ENCODE measurements at places on chromosomes 2 and 18. TPM values are rescaled to one million over a fixed set of nuclear protein-coding genes. Genes with fewer than 3 reads are reported as not detected.

DNA sequence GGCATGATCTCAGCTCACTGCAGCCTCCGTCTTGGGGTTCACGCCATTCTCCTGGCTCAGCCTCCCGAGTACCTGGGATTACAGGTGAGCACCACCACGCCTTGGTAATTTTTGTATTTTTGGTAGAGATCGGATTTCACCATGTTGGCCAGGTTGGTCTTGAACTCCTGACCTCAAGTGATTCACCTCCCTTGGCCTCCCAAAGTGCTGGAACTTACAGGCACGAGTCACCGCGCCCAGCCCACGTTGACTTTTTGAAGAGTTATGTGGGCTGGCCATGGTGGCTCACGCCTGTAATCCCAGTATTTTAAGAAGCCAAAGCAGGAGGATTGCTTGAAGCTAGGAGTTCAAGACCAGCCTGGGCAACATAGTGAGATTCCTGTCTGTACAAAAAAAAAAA is 20.8 kb downstream of the CCL20 start:
- no peak overlapping the region for H3K4me3 ChIP-seq
- no peaks in the 10 kb centered on the region for H3K36me3 ChIP-seq
- no peak for DNase-seq
- no peak overlapping the region for H3K27ac ChIP-seq
- H3K27me3 ChIP-seq, result no peaks in the 10 kb centered on the region

L3MBTL4 gene
- 0.85 TPM for total RNA-seq

DNA sequence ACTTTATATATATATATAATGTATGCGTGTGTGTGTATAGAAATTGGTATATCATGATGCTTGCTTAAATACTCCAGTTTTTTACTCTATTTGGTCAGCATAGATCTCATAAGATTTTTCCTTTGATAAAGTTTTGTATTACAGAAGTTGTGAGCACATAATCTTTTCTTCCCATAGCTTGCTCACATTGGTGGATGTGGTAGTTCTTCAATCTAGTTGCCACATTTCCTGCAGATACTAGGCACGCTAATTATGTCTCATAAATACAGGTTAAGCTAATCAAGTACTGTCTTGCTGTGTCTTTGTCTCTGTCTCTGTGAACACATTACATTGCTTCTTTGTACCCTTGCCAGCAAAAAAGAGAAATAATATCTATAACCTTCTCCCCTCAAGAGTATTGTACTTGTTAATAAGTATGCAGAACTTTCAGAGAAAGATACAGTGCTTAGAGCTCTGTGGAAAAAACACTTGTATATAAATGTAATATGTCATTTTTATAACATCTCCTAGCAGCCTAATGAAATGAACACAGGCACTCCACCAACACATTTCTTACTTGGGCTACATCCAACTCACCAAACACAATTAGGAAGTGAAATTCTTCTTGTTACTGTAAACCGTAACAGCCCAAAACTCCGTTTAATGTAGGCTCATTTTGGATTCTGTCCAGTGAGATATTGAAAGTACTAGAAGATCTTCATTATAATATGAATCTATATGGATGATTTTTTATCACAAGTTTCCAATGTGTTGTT is 306.7 kb upstream of the SLC8A1 start:
- no peak overlapping the region for H3K27ac ChIP-seq
- H3K27me3 ChIP-seq, result no peaks in the 10 kb centered on the region
- peaks cover 12% of the 10 kb centered on the region for H3K4me1 ChIP-seq
- no peak overlapping the region for H3K4me3 ChIP-seq

TIGD1 gene
- total RNA-seq, result 2.3 TPM

- H3K4me3 ChIP-seq, result no peak overlapping the region
- DNase-seq, result no peak
- no peaks in the 10 kb centered on the region for H3K27me3 ChIP-seq
- H3K4me1 ChIP-seq, result no peaks in the 10 kb centered on the region
- no peak overlapping the region for H3K27ac ChIP-seq
Measured at GRCh38 chr2:125427721-125428315, 1228.1 kb upstream of the GYPC start.

GRCh38 chr2:217273851-217274250 is 414.0 kb upstream of the TNP1 start:
- no peaks in the 10 kb centered on the region for H3K27me3 ChIP-seq
- H3K4me1 ChIP-seq, result peaks cover 7% of the 10 kb centered on the region
- no peaks in the 10 kb centered on the region for H3K36me3 ChIP-seq
- no peak overlapping the region for H3K27ac ChIP-seq
- no peak overlapping the region for H3K4me3 ChIP-seq
- no peak for DNase-seq

GRCh38 chr2:202400941-202401340 is 24.8 kb downstream of the BMPR2 start:
- DNase-seq, result no peak
- no peak overlapping the region for H3K27ac ChIP-seq
- H3K4me1 ChIP-seq, result no peaks in the 10 kb centered on the region
- H3K4me3 ChIP-seq, result no peak overlapping the region
- no peaks in the 10 kb centered on the region for H3K27me3 ChIP-seq
- H3K36me3 ChIP-seq, result no peaks in the 10 kb centered on the region

DNA sequence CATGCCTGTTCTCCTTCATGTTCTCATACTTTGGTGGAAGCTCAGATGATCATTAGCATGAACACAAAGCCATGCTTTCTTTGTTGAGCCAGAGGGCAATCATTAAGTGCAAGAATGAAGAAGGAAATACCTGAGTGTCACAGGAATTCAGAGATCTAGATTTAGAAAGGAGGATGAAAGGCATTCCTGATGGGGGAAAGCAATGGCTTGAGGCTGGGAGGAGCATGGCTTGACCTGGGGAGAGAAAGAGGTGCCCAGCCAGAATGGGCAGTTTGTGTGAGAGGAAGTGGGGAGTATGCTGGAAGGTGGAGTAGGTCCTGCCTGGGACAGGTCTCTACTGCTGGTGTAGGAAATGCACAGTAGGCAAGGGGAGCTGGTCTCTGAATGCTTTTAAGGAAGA is 35.1 kb downstream of the SLC4A3 start:
- H3K36me3 ChIP-seq, result no peaks in the 10 kb centered on the region
- DNase-seq, result no peak
- H3K4me1 ChIP-seq, result no peaks in the 10 kb centered on the region
- no peak overlapping the region for H3K27ac ChIP-seq
- H3K27me3 ChIP-seq, result no peaks in the 10 kb centered on the region

GRCh38 chr18:79402977-79403722 is 7.4 kb downstream of the NFATC1 start:
- peaks cover 63% of the 10 kb centered on the region for H3K4me1 ChIP-seq
- peak; percentile 79 for DNase-seq
- H3K36me3 ChIP-seq, result no peaks in the 10 kb centered on the region
- peak overlapping the region; percentile 65 for H3K27ac ChIP-seq

IL18R1 gene
- total RNA-seq, result 4.5 TPM

DNA sequence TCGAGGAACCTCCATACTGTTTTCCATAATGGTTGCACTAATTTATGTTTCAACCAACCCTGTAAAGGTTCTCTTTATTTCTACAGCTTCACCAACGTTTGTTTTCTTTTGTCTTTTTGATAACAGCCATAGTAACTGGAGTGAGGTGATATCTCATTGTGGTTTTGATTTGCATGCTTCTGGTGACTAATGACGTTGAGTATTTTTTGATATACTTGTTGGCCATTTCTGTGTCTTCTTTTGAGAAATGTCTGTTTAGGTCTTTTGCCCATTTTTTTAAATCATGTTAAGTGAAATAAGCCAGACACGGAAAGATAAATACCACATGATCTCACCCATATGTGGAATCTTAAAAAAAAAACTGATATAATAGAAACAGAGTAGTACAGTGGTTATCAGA is 74.8 kb upstream of the SMIM21 start:
- no peaks in the 10 kb centered on the region for H3K36me3 ChIP-seq
- no peak for DNase-seq
- H3K27me3 ChIP-seq, result peaks cover 3% of the 10 kb centered on the region
- no peaks in the 10 kb centered on the region for H3K4me1 ChIP-seq
- H3K4me3 ChIP-seq, result no peak overlapping the region

DNA sequence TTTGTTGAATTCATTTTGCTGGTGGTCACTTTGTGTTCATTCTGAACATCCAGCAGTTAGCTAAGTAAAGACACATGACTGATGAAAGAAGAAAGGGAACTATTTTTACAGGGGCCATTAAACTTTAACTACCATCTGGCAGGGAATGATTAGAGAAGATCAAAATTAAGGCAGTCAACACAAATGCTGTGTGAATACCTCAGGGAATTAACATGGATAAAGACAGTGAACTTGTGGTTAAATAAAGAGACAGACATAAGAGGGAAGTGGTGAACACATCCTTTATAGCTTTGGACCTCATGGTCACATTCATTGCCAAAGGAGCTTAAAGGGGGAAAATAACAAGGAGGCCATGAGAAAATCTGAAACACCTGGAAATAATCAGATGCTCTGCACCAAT is 52.6 kb upstream of the ATP5MC3 start:
- H3K4me1 ChIP-seq, result no peaks in the 10 kb centered on the region
- no peak overlapping the region for H3K27ac ChIP-seq
- no peaks in the 10 kb centered on the region for H3K27me3 ChIP-seq
- no peaks in the 10 kb centered on the region for H3K36me3 ChIP-seq

SLC14A1 gene
- 18.5 TPM for total RNA-seq

GRCh38 chr2:12555012-12555645 is 161.6 kb upstream of the TRIB2 start:
- no peaks in the 10 kb centered on the region for H3K36me3 ChIP-seq
- H3K27ac ChIP-seq, result peak overlapping the region; percentile 24
- peaks cover 17% of the 10 kb centered on the region for H3K4me1 ChIP-seq
- no peak overlapping the region for H3K4me3 ChIP-seq
- no peaks in the 10 kb centered on the region for H3K27me3 ChIP-seq

MYOM1 gene
- 926 TPM for total RNA-seq

DNA sequence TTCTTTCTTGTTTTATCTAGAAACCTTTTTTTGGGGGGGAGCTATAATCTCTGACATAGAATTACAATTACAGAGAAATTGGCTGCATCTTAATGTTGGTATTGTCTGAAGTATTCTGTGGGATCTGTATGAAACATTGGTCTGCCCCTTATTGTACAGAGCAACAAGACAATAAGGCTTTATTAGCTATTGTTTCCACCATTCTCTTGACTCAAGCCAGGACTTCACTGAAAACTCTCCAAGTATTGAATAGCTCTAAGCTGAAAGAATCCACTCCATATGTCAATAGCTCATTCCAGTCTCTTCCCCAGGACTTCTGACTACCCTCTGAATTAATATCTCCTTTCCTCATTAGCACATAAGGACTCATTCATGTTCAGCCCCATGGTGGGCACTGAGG is 77.8 kb downstream of the RHBDD1 start:
- H3K4me1 ChIP-seq, result no peaks in the 10 kb centered on the region
- DNase-seq, result no peak
- H3K27me3 ChIP-seq, result no peaks in the 10 kb centered on the region
- H3K27ac ChIP-seq, result no peak overlapping the region
- H3K4me3 ChIP-seq, result no peak overlapping the region
- peaks cover 4% of the 10 kb centered on the region for H3K36me3 ChIP-seq

DNA sequence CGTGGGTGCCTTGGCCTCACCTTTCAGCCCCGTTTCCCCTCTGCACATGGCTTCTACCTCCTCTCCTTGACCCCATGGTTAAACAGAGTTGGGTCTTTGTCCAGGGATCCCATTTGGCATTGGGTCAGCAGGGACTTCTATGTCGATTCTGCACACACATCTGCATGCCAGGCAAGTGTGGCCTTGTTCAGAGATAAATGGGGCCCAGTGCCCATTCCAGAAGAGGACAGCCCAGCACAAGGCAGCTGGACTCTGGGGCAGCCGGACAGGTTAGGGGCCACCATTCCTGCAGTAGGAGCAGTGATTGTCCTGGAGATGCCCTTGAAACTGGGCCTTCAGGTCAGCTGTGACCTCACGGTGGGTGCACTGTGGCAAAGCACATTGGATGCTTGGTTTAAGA is 13.1 kb downstream of the CABLES1 start:
- no peaks in the 10 kb centered on the region for H3K27me3 ChIP-seq
- no peak for DNase-seq

CACNB4 gene
- total RNA-seq, result 0.44 TPM

VWA3B gene
- total RNA-seq, result 0.28 TPM

METAP1D gene
- 5.2 TPM for total RNA-seq

DNA sequence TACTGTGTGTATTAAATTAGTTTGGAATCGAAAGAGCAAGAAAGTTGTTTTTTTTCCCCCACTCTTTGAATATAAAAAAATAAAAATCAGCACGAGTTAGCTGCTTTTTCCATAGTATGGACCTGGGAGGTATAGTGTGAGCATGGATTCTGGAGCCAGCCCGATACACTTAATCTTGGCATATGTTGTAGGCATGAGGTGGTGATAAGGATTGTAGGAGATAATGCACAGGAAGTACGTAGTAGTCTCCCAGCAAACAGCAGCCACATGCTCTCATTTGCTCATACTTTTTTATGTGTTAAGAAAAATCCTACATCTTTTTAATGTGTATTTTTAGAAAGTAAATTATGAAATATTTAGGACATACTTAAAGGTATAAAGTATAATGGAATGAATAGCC is 2.1 kb upstream of the DNAJC27 start:
- H3K4me3 ChIP-seq, result no peak overlapping the region
- H3K27ac ChIP-seq, result peak overlapping the region; percentile 97
- no peaks in the 10 kb centered on the region for H3K27me3 ChIP-seq
- DNase-seq, result no peak
- no peaks in the 10 kb centered on the region for H3K4me1 ChIP-seq
- no peaks in the 10 kb centered on the region for H3K36me3 ChIP-seq

- no peaks in the 10 kb centered on the region for H3K4me1 ChIP-seq
- H3K27me3 ChIP-seq, result no peaks in the 10 kb centered on the region
- H3K27ac ChIP-seq, result no peak overlapping the region
- no peaks in the 10 kb centered on the region for H3K36me3 ChIP-seq
- H3K4me3 ChIP-seq, result no peak overlapping the region
- DNase-seq, result peak; percentile 22
Measured at GRCh38 chr2:151999053-151999452, 99.8 kb downstream of the CACNB4 start.

DNA sequence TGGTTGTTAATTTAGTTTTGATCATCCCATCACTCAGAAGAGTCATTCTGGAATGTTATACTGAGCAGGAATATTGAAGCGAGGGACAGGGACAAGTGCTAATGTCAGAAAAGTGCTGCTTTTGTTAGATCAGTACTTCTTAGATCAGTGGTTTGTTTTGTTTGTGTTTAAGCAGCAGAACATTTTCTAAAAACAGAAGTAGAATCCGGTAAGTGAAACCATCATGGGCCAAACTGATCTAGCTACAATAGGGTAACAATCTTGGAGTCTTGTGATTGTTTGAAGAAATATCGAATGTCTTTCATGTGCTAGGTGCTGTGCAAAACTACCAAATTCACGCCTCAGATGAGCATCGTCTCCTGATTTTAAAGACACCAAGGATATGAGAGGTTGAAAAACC is 45.1 kb upstream of the SEC11C start:
- H3K36me3 ChIP-seq, result no peaks in the 10 kb centered on the region
- no peaks in the 10 kb centered on the region for H3K27me3 ChIP-seq
- DNase-seq, result no peak
- H3K4me1 ChIP-seq, result no peaks in the 10 kb centered on the region

DNA sequence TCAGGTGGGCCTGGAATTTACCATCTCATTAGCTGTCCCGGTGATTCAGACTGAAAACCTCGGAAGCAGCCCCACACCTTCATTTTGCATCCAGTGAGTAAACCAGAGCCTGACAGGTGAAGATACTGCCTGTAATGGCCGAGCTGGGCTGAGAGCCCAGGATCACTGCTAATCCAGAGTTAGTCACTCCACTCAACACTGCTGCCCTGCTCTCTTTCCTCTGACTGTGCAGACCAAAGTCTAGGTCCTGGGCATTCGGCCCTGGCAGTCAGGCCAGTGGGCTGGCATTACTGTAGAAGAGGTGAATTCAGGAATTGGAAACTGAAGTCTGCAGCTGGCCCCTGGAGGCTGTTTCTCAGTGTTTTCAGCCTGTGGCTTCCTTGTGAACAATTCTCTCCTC is 44.3 kb downstream of the TMEM17 start:
- no peaks in the 10 kb centered on the region for H3K36me3 ChIP-seq
- DNase-seq, result no peak
- H3K4me1 ChIP-seq, result peaks cover 28% of the 10 kb centered on the region
- no peak overlapping the region for H3K4me3 ChIP-seq
